ENCODE measurements at places on chromosomes 16 and 17.

- no peak for DNase-seq
Observed at GRCh38 chr17:32515677-32516383, 29.0 kb downstream of the CDK5R1 start.

- no peak for DNase-seq
Observed at GRCh38 chr16:17018585-17018939, 452.2 kb downstream of the XYLT1 start.

DNA sequence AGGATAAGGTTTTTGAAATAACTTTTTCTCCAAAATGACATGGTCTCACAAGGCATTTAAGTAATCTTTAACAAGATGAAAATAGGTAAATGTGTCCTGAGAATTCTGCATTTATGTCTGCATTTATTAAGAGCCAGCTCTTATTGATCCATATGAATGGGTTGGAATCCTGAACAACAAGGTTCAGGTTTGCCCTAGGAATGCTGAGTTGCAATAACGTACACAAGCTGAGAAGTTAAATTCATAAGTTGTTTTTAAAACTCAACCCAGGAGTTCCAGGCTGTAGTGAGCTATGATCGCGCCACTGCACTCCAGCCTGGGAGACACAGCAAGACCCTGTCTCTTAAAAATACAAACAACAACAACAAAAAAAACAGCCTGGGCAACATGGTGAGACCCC is 28.1 kb downstream of the GLG1 start:
- DNase-seq = no peak

DNA sequence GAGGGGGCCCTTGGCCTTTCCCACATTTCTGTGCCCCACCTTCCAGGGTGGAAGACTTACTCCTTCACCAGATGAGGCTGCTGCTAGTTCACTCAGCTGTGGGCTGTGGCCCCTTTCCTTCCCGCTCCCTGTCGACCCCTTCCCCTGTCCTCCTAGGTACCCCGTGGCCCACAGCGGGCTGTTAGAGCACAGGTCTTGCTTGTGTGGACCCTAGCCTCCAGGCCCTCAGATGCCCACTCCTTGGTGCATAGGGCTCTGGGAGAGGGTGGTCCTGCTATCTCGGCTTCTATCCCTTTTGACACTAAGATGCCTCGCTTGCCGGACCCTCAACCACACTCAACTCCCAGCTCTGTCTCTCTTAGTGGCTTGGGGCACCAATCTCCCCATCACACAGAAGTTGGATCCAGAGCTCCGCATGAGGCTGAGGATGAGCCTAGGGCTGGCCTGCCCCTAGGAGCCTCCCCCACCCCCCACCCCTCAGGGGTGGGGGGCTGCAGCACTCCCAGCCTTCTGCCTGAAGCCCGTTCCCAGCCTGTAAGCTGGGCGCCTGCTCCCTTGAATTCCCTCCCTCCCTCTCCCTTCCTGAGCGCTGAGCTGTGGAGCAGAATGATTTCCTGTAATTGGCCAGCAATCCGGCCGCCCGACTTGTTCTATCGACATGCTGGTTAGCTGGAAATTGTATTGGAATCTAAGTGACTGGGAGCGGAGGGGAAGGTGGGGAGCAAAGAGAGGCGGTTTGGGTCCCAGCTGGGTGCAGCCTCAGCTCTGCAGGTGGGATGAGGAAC is 30.9 kb downstream of the DCAKD start:
- no peak for DNase-seq

DNA sequence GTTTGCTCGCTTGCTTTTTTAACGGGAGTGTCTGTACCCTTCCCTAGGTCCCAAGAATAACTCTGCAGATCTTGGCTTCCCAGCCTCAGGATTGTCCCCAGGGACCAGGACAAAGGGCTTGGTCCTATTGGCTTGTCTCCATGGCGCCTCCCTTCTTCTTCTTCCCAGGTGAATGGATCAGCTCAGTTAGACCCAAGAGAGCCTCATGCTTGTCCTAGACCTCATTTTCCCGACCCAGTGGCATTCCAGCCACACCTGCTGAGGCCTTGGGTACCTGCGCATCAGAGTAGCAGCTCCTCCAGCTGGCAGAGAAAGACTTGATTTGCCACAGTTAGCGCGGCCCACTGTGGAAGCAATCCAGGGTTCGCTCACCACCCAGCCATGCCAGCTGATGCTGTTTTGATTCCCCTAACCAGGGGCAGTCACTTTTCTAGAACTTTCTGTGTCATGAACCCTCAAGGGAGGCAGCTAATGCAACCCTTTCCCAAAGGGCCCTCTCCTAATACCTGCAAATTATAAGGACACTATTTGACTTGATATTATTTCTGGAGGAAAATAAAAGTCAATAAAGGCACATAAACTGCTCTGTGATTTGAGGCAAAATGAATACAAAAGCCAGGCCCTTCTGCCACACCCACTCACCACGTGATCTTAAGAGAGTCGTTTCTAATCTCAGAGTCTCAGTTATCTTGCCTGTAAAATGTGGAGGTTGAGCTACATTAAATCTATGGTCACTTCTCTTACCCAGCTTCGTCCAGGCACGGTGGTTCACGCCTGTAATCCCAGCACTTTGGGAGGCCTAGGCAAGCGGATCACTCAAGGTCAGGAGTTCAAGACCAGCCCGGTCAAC is 13.9 kb downstream of the GPR142 start:
- no peak for DNase-seq

DNA sequence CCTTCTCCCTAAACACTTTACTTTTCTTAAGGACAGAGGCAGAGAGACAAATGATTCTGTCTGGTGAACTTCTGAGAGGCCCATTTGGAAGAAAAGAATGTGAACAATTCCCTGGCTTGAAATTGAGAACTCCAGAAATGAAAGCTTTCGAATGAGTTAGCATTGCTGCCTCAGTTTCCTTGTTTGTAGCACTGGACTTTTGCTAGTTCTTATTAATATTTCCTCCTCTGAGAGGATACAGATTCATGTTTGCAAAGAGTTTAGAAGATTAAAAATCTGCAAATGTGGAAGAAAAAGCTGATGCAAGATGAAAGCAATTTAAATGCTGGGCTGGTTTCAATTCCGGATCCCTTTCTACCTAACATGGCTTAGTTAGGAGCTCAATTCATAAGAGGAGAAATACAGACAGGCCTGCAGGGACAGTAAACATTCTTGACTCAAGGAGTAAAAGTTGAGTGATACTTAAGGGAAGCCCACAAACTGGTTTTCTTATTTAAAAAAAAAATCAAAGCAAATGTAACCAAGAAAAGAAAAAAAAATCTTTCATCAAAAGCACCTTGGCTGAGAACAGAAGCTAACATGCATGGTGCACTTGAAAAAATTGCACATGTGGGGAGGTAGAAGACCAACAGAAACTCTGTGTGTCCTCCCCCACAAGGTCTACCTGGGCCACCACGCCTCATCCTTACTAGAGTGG is 27.1 kb downstream of the HNF1B start:
- no peak for DNase-seq

DNA sequence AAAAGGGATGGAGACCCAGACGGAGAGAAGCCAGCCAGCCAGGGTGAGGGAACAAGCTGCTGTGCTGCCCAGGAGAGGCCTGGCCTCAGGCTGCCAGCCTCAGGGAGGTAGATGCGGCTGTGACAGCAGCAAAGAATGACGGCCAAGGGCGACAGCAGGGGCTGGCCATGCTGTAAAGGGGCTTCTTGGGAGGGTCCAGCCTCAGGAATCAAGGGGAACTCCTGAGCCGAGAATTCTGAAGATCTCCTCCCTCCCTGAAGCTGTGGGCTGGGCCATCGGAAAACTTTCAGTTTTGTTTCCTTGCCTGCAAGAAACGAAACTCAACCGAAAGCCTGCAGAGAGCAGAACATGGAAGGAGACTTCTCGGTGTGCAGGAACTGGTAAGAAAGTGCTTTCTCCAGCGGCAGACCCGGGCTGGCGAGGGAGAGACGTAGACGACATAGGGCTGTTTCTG is at the start of gene XAF1:
Gene XAF1, plus strand, starts transcription at position 316 of the 454 bp plus-strand sequence. Its CDS starts 33 bp downstream, at position 349.
- DNase-seq = peak; percentile 61

- no peak for DNase-seq
Observed at GRCh38 chr17:36017799-36018198, at the start of gene CCL23. CCL23 (minus strand) TSS chr17:36017972; CDS start chr17:36017897, 75 bp downstream.

DNA sequence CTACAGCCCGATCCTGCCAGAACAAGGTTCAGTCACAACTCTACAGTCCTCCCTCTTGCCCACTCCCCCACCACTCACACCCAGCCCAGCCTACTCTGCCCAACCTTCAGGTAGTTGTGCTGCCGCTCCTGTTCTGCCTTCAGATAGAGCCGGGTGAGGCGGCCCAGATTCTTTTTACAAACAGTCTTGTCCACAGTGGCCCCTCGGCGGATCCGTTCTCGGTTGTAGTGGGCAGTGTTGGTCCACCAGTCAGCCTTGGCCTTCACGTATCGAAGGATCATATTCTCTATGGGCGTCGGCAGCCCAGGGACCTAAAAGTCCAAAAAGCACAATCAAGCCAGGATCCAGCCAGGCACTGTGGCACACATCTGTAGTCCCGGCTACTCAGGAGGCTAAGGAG is 8.3 kb downstream of the PRPF8 start:
- no peak for DNase-seq

GRCh38 chr17:33267851-33268548 is 25.1 kb downstream of the ASIC2 start:
- DNase-seq = no peak

GRCh38 chr17:58303971-58304749 is 23.4 kb upstream of the MPO start:
- peak; percentile 60 for DNase-seq

- DNase-seq = no peak
Observed at GRCh38 chr17:42184713-42185620, at the start of gene HCRT. HCRT (minus strand) TSS chr17:42185452; CDS start chr17:42185365, 87 bp downstream.

DNA sequence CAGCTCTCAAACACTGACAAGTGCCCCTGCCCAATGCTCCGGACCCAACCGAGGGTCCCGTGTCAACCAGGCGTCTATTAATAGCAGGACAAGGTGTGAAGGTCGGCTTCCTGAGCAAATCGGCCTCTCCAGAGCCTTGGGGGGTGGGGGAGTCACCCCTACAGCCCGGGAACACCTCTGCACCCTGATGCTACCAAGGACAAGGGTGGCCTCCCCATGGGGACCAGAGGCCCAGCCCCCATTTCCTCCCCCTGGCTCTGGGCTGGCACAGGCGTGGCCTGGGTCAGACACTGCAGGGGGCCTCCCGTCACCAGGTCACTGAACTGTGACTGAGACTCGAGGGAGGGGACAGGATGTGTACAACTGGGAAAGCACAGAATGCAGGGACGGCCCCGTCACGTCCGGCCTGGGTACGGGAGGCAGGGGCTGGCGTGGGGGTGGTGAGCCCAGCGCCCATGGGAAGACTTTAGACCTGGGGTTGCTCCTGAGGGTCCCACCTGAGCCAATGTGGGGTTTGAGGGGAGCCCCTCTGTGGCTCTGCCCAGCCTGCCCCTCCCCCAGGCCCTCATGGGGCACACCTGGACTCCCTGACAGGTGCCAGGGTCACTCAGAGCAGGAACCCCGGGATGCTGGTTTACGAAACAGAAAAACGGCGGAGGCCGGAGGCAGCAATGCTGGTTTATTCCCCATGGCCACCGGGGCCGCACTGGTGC is 579 bp upstream of the CYBA start:
- DNase-seq = peak; percentile 81

- DNase-seq = no peak
Observed at GRCh38 chr16:65666132-65666941, 544.5 kb upstream of the CDH11 start.

DNA sequence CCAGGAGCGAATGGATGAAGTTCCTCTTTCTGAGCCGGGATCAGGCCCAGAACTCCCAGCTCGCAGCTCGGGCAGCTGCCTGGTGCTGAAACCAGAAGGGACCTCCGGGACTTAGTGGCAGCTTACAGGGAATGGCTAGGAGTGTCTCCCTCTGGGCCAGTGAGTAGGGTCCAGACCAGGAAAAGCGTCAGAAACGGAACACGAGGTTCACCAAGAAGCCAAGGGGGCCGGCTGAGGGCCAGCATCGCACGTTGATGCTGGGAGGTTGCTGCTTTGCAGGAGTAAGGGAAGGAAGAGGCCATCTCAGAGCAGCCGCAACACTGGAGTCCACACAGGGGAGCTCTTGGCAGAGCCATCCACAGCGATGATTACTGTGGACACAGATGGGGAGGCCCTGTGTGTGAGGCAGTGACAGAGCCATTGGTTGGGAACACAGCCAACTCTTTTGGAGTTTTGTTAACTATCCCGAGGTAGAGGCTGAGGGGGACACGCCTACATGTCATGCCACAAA is 74.0 kb upstream of the CREBBP start:
- no peak for DNase-seq

DNA sequence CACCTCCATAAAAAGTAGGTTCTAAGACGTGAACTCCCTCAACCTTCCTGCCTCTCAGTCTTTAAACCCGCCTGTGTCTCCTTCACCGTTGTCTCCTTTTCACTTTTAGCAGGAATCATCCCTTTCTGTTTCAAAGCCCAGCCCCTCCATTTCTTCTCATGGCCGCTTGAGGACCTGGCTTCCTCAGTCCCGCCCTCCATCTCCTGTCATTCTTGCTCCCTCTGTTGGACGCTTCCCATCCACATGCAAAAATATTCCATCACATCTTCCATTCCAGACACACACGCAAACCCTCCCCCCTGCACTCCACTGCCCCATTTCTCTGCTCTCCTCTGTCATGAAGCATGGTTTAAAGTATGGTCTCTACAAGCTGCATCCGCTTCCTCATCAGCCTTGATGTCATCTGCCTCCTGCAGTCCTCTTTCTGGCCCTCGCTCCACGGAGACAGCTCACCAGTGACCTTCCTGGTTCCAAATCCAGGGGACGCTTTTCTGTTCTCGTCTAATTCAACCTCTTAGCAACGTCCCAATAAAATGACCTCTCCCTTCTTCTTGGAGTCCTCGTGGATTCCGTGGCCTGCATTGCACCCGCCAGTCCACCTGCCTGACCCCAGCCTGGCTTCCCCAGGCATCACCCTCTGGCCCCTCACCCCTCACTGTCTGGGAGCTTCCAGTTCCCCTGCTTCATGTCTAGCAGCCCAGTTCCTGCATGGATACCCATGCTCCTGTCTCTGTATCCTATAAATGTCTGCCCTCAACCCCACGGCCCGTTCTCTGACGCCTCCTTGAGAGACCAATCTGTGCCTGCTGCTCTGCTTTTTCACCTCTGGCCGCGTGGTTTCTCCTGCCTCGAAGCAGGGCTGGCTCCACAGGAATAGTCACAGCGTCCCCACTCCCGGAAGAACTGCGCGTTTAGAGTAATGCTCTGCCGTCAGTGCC is 26.2 kb downstream of the ANKRD40 start:
- DNase-seq = no peak

DNA sequence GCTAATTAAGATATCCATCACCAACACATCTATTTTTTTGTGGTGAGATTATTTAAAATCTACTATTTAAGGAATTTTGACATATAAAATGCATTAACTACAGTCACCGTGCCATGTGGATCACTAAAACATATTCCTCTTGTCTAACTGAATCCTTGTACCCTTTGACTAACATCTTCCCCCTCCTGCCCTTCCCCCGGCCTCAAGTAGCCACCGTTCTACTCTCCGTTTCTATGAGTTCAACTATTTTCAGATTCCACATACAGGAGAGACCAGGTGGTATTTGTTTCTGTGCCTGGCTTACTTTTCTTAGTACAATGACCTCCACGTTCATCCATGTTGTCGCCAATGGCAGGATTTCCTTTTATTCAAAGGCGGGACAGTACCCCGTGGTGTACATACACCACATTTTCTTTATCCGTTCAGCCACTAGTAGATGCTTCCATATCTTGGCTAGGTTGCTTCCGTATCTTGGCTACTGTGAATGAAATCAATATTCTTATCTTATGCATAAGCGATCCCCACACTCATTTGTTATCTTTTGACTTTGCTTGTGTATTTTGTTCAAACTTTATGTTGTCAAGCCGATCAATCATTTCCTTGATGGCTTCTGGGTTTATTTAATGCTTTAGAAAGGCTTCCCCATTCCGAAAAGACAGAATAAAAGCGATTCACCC is 134.7 kb downstream of the KCNJ12 start:
- DNase-seq = no peak

- DNase-seq = no peak
Observed at GRCh38 chr17:73944366-73944765, 259.1 kb upstream of the RPL38 start.

GRCh38 chr17:76561799-76562268 is 22.0 kb downstream of the PRCD start:
- no peak for DNase-seq
